NCI-H446 (cell line): ENCODE measurements at places on chromosomes 4 and X.

GRCh38 chr4:16598597-16599206 is 299.7 kb downstream of the LDB2 start:
- no peak for DNase-seq

DNA sequence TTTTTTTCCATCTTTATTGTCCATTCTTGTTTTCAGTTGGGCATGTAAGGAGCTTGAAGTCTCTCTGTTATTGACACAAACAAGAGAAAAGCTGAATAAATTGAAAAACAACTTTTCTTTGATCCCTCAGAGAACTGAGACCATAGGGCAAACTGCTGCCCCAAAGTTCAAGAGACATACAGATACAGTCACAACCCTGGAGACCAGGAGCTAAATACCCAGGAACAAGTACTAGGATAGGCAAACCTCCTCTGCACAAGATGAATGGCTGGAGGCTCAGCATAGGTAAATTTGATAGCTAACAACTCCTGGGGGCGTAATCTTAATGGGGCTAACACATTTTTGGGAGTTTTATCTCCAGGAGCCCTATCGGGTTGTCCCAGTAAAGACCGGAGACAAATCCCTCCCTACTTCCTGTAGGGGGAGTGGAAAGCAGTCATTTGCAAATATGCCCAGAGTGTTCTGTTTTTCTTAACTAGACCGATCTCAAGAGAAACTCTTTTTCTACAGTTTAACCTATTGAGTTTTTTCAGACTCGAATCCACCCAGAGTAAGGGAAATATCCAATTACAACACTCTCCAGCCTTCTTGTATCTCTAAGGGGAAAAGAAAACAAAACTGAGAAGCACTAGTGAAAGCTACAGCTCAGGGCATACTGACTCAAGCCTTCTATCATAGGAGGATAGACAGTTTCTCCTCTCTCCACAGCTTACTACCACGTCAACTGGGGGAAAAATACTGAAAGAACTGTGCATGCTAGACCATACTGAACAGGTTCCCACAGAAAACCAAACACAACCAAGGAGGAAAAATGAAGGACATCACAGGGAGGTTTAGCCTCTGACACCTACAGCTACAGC is 23.1 kb downstream of the MAGEA8 start:
- DNase-seq = no peak

GRCh38 chrX:20066968-20067708 is 49.6 kb downstream of the MAP7D2 start:
- peak; percentile 43 for DNase-seq

- DNase-seq = no peak
Measured at GRCh38 chr4:6541789-6542188, 33.2 kb upstream of the MAN2B2 start.

DNA sequence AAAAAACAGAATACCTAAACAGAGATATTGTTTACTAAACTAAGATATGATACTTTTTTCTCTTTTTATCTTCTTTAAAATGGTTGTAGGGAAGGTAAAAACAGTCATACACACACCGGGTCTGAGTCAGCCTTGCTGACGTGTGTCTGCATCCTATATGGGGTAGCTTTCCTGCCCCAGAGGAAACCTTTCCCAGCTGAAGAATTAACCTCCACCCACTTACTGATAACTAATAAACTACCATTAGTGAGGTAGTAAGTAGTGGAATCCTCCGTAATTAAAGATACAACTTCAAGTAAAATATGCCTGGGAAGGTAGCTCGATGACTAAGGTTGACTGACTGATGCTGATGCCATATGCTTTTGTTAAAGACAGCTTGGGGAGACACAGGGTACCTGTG is 312.2 kb downstream of the DCTD start:
- DNase-seq = no peak

GRCh38 chrX:17374619-17375366 is at the start of gene NHS:
Gene NHS, plus strand, starts transcription at chrX:17375200. Its CDS starts 558 bp downstream, at chrX:17375758.
- DNase-seq = no peak

DNA sequence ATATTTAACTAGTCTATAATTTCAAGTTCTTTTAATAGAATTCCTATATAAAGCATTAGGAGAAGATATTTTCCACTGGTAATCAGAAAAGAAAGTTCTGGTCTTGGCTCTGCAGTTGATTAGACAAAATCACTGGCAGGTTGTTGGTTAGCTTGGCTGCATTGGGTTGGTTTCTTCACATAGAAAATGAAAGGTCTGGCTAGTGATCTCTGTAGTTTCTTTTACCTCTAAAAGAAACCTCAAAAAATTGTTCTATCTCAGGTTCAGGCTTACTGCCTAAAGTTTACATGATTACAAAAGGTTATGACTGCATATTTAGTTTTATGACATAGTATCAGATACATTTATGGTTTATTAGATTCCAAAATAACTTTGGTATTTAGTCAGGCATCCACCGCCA is 95.8 kb upstream of the NAP1L5 start:
- DNase-seq = no peak

GRCh38 chrX:29746326-29746725 is 469.0 kb upstream of the MAGEB2 start:
- DNase-seq = no peak

DNA sequence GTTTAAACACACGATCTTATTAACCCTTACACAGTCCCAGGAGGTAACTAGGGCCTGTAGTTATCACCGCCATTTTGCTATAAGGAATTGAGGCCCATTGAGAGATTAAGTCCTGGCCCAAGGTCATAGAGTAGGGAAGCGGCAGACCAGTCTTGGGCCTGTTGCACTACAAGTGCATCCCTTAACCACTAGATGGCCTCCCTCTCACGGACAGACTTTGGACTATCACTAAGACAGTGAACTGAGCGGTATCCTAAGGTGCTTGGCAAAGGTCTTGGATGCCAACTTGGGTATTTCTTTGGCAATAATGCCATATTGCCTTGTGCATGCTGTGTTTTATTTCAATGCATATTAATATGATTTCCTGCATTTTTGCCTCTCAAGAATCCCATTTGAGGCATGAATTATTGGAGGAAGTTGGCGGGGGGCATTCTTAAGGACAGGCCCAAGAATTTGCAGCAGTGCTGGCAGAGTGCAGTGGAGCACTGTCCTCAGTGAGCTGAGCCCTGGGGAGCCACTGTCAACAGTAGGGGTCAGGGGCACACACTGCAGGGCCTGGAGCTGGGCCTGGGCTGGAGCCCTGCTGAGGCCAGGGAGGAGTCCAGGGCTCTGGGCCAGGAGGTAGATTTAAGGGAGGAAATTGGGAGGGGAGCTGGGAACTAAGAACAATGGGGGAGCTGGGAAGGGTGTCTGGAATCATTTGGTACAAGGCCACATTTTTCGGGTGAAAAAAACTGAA is 147.4 kb downstream of the SMIM20 start:
- DNase-seq = peak; percentile 32

- DNase-seq = no peak
Measured at GRCh38 chr4:28004520-28004919, 1143.9 kb downstream of the STIM2 start.
